ENCODE measurements at places on chromosomes 3 and 15. TPM values are rescaled to one million over a fixed set of nuclear protein-coding genes. Genes with fewer than 3 reads are reported as not detected.

Gene EPHB3
- total RNA-seq, result 27.7 TPM

Gene LRTM1
- total RNA-seq, result 106 TPM

Gene LIPH
- under 0.01 TPM for total RNA-seq

Gene HESX1
- not detected for total RNA-seq

Gene GCSAM
- 0.52 TPM for total RNA-seq

Gene VEPH1
- 1.0 TPM for total RNA-seq

Gene CAMK2N2
- total RNA-seq, result not detected

Gene SKOR1
- under 0.01 TPM for total RNA-seq

Gene EPHB1
- 5.7 TPM for total RNA-seq

Gene PAK2
- total RNA-seq, result 24.5 TPM

Gene SLC12A1
- total RNA-seq, result not detected

Gene SCAMP5
- total RNA-seq, result 1.6 TPM

Gene TMCO5A
- total RNA-seq, result not detected

Gene CPNE9
- 0.52 TPM for total RNA-seq

Gene MST1R
- total RNA-seq, result 2.6 TPM

Gene RTP1
- not detected for total RNA-seq

Gene GASK1A
- 12.0 TPM for total RNA-seq

Gene PRR20G
- total RNA-seq, result not detected

Gene GP5
- under 0.01 TPM for total RNA-seq

Gene HOMER2
- 11.0 TPM for total RNA-seq

Gene DUOXA2
- total RNA-seq, result not detected

Gene DNAH1
- 2.1 TPM for total RNA-seq

Gene CKMT1B
- total RNA-seq, result under 0.01 TPM

Gene EEF1AKMT4
- total RNA-seq, result 2.1 TPM

Gene SEMA6D
- 26.6 TPM for total RNA-seq

Gene TIMP4
- 4.7 TPM for total RNA-seq

Gene CHRM5
- total RNA-seq, result not detected

Gene DPPA2
- total RNA-seq, result not detected

Gene ROBO2
- total RNA-seq, result 8.9 TPM

Gene PPARG
- total RNA-seq, result 30.3 TPM

Gene MKRN2OS
- total RNA-seq, result not detected

Gene C3orf62
- 1.6 TPM for total RNA-seq

Gene UNC13C
- 3.1 TPM for total RNA-seq

Gene ITIH1
- total RNA-seq, result under 0.01 TPM

Gene SYNM
- 53.2 TPM for total RNA-seq

Gene ASB14
- total RNA-seq, result not detected

Gene DZIP1L
- 13.6 TPM for total RNA-seq

Gene FEZF2
- total RNA-seq, result not detected

Gene PTX3
- total RNA-seq, result 11.5 TPM

Gene CD276
- total RNA-seq, result 40.7 TPM

Gene UQCC5
- 1.0 TPM for total RNA-seq

Gene NAALADL2
- 17.7 TPM for total RNA-seq
